ENCODE measurements at places on chromosomes 7 and 10.

DNA sequence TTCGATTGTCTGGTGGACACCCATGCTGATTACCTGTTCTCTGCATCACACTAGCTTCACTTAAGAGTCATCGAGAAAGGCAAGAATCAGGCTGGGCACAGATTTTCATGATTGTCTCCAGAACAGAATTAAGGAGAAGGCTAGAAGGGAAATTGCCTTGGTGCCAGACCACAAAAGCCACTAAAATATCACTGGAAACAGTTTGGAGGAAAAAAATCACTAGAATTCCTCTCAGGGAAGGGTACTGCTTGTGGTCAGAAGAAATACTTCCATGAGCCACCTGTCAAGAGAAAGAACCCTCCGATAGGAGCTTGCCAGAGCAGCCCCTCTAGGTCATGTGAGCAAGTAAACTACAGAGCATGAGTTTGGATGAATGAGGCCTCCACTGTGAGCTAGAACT is 269.3 kb upstream of the TEX47 start:
- no peak for DNase-seq

GRCh38 chr10:91080776-91081175 is 139.7 kb upstream of the PCGF5 start:
- DNase-seq: no peak

- no peak for DNase-seq
These were observed 222.5 kb downstream of the AHR start for GRCh38 chr7:17520941-17521340.

GRCh38 chr7:151690606-151691005 is 170.9 kb upstream of the RHEB start:
- no peak for DNase-seq

GRCh38 chr10:13956826-13957225 is 370.1 kb downstream of the PRPF18 start:
- DNase-seq: peak; percentile 96

DNA sequence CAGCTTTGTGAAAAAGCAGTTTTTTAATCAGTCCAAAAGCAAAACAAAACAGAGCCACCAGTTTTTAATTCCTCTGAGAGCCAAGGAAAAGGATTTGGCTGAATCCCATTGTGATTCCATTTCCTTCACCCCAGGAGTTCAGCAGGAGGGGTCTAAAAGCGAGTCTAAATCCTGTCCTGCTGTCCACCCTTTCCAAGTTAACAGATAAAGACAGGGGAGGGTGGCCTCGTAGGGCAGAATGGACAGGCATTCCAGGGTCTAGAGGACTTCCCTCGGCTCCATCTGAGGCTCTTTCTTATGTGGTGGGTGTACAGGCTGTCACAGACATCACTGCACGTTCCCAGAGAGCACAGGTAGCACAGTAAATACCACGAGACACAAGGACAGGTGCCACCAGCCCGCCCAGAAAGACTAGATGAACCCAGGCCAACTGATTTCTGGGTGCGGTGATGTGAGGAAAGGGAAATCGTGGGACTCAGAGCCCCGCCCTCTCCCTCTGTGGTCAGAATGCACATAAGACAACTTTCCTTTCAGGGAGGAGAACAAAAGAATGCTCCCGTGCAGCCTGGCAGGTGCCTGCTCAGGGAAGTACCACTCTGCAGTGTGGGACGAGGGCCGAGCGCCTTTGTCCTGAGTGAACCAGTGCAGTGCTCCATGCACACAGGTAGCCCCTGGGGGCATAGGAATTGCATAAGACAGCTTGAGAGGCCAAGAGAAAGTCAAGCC is 119.7 kb downstream of the ABLIM1 start:
- no peak for DNase-seq

DNA sequence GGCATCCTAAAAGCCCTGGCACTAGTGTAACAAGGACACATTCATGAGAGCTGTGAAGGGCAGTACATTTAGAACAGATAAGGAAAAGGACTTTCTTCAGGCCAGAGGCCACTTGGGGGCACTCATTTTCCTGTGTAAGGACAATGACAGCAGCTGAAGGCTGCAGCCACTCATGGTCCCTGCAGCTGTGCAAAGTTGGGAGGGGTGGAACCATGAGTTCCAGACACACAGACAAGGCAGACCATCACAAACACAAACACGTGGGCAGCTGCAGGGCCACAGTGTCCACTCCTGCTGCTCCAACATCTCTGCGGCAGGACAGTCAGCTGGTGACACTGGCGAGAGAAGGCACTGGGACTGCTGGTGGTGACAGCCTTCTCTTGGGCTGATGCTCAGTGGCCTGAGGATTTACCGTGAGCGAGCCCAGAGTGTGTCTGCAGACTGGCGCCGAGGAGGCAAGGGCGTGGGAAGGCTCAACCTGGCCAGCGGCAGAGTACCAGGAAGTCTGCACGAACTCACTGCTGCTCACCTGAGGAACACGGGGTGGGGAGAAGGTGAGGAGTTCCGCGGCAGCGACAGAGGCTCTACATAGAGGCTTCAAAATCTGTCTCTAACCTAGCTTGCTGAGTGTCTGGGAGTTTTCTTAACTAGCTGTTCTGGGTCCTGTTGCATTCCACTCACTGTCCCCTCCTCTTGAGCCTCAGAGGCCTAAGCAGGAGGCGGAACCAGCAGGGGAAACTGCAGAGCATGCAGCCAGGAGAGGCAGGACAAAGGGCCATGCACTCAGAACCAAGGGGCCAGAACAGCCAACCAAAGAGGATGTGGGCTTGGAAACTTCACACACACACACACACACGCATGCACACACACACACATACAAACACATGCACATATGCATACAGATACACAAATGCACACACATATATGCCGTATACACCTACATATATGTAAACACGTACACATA is 76.5 kb upstream of the DDC start:
- no peak for DNase-seq

DNA sequence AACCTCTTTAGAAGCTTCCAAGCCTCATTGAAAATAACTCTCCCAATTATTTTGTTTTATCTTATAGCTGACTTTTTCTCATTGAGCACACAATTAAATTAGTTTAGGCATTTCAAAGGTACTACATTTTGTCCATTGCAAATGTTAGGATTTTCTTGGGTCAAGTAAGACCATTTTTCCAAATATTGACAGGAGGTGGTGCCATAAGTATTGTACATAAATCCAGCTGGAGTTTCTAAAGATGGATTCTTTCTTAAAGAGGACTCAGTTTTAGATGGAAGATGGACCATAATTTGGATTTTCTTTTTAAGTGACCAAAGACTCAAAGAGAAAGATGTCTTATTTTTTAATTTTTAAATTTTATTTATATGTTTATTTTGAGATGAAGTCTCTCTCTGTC is 12.3 kb upstream of the OPN4 start:
- no peak for DNase-seq

- no peak for DNase-seq
These were observed 86.8 kb downstream of the CPEB3 start for GRCh38 chr10:92203919-92204623.

DNA sequence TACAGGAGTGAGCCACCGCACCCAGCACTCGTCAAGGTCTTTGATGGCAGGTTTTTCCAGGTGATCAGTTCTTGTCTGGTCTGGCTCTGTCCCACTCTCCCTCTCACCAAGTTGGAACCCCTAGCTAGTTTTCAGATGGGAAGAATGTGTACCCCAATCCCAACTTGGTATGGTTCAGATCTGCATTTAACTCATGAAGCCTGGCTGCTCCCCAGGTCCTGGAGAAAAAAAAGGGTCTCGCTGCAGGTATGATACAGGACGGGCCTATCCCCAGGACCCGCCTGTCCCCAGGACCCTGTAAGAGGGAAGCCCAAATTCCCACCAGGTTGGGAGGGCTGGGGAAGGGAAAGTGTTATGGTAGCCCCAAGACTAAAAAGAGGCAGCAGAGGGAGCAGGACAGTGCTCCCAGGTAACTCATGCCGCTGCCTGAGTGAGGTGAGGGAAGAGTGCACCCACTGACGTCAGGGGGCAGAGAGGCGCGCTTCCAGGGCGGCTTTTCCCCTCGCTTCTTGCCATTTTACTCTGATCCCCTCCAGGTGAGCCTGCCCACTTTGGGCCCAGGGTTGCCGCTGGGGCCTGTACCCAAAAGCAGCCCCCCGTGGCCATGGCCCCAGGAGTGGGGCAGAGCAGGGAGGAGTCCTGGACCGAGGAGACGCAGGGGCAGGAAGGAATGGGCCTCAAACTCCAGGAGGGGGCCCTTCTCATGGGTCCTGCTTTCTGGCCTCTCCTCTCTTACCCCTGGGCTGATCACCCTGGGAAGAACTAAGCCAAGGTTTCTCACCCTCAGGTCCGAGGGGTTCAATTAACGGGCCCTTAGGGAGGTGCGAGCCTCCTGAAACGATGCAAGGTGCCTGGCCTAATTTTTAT is 36.4 kb upstream of the SRRM3 start:
- DNase-seq: no peak

GRCh38 chr10:7593905-7594304 is 72.9 kb downstream of the ITIH5 start:
- no peak for DNase-seq

DNA sequence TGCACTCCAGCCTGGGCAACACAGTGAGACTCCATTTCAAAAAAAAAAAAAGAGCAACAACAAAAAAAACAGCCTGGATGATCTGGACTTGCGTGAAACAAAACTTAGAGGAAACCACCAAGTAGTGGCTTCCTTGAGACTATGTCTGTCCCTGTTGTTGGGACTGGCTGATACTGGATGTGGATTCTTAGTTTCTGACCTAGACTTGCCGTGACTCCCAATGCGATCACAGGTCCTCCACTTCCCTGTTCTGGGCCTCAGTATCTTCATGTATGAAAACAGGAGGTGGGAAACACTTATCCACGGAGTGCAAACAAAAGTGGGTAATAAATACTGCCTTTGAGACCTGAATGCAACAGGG is 125.7 kb downstream of the PRPF18 start:
- DNase-seq: no peak

GRCh38 chr10:92164036-92164696 is 126.7 kb downstream of the CPEB3 start:
- DNase-seq: no peak

- no peak for DNase-seq
These were observed 111.1 kb downstream of the ADAM12 start for GRCh38 chr10:126277181-126277580.

GRCh38 chr10:6072215-6072934 is 10.2 kb upstream of the IL2RA start:
- peak; percentile 33 for DNase-seq

GRCh38 chr7:32206488-32206887 is 136.3 kb upstream of the PDE1C start:
- DNase-seq: peak; percentile 50

- no peak for DNase-seq
These were observed 269.9 kb upstream of the IMMP2L start for GRCh38 chr7:111832174-111832573.

GRCh38 chr10:124007773-124008145 is 85.6 kb downstream of the CHST15 start:
- no peak for DNase-seq

Measured in coronary artery (tissue), 2 donors.